ENCODE measurements at places on chromosomes 1 and 21. TPM values are rescaled to one million over a fixed set of nuclear protein-coding genes. Genes with fewer than 3 reads are reported as not detected.

GRCh38 chr1:10599194-10599861 lies 124.6 kb downstream of the PEX14 start:
- no peak for DNase-seq

GRCh38 chr1:114982251-114982650 lies 47.4 kb upstream of the TSHB start:
- no peak for DNase-seq

- DNase-seq = no peak
Observed at GRCh38 chr1:157574836-157575235, 22.5 kb upstream of the FCRL5 start.

DNA sequence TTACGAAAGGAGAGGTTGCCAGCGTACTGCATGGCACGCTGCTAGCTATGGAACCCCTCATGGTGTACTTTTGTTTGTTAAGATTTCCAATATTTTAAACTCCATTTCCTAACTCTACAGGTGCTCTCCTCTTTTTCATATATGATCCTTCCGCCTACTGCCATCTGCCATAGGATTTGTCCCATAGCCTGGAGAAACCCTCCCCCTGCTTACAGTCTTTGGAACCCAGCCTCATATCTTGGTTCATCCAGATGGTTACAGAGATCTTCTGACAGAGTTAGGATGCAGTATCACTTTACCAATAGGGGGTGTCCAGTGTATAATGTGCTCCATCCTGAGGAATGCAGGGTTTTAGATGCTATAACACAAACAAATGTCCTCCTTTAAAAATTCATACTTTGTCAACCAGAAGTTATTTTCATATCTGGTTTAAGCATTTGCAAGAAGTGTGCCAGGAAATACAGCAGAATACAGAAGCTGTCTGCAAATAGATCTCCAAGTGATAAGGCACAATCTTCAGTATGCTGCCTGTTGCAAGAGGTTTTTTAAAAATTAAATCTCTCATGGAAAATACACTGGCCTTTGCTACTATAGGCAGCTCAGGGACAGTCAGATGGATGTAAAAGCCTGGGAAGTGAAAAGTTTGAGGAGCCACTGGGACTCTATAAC lies 377.8 kb downstream of the KCNH1 start:
- DNase-seq = no peak

Gene CNR2
- total RNA-seq = not detected

Gene NBPF4
- total RNA-seq = not detected

GRCh38 chr1:85575363-85575995 lies 5.1 kb upstream of the CCN1 start:
- DNase-seq = no peak

Gene BTBD8
- total RNA-seq = 4.3 TPM

Gene ASPM
- 0.35 TPM for total RNA-seq

Gene AK5
- 0.51 TPM for total RNA-seq

DNA sequence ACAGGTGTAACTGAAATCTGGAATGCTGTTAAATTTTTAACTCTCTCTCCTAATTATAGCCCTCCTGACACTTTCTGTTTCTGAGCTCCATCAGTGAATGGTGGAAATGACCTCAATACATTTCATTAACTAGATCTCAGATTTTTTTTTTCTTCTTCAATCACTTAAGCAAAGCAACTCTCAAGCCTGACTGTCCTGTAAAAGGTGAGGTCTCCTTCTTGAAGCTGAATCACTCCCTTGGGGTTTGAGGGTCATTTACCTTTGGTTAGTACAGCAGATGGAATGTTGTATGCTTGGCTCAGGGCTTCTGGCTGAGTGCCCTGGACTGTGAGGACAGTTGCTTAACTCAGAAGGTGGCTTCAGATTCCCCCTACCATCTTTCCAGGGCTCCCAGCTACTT lies 518.7 kb downstream of the PTPRC start:
- no peak for DNase-seq

GRCh38 chr21:31888936-31889371 lies 16.1 kb downstream of the HUNK start:
- DNase-seq = no peak

GRCh38 chr1:220817907-220818306 lies 31.2 kb downstream of the MTARC1 start:
- DNase-seq = no peak

DNA sequence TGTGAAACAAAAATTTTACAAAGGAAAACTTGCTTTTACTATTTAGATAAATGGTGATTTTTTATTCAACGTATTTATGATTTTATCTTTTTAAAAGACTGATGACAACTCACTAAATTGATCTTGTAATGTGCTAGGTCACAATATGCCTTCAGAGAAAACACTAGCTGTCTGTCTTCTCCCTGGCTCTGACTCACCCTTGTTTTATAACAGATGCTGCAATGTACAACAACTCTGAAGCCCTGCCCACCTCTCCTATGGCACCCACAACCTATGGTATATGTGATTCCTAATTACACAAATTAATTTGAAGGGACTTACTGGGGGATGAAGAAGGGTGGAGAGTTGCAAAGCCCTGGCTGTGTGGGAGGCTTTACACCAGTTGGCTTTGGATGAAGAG lies 24.7 kb upstream of the HSD17B7 start:
- no peak for DNase-seq

Gene CELA2A
- not detected for total RNA-seq

- no peak for DNase-seq
Observed at GRCh38 chr1:91397605-91398004, 7.0 kb downstream of the HFM1 start.

DNA sequence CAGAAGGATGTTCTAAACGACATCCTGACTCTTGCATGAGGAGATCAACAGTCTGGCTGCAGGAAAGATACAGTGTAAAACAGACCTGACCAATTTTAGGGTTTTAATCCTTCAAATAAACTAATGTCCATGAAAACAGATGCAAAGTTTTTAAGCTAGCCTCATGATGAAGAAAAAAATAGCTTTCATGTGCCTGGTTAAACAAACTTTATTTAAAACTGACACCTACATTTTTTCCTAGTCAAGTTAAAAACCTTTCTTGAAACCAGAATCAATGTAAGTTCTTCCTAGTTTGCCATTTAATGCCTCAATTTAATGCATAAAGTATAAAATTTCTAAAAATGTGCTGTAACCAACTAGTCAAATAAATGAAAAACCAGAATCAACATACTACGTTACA lies 2.9 kb downstream of the WDR26 start:
- no peak for DNase-seq

Gene KLHL20
- 16.5 TPM for total RNA-seq

- no peak for DNase-seq
Observed at GRCh38 chr1:204931768-204932572, 61.3 kb downstream of the NFASC start.

- DNase-seq = no peak
Observed at GRCh38 chr1:233629305-233629935, 15.5 kb downstream of the KCNK1 start.

GRCh38 chr1:230330157-230330556 lies 96.0 kb downstream of the PGBD5 start:
- DNase-seq = no peak

DNA sequence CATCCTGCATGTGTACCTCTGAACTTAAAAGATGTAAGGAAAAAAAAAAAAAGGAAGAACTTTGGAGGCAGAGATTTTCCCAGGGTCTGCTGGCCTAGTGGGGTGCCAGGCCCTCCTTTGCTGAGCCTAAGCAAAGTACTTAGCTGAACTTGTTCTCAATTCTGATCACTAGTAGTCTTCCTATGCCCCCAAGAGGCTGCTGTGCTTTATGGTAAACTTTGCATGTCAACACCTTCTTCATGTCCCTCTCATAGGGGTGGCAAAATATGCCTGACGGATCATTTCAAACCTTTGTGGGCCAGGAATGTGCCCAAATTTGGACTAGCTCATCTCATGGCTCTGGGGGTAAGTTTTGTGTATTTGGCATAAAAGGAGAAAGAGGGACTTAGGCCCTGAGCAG lies 1.4 kb upstream of the USP21 start:
- no peak for DNase-seq

GRCh38 chr1:202171292-202172014 lies 11.1 kb upstream of the PTPN7 start:
- DNase-seq = no peak

GRCh38 chr1:215529571-215529970 lies 37.5 kb upstream of the KCTD3 start:
- no peak for DNase-seq

- DNase-seq = no peak
Observed at GRCh38 chr1:25103164-25103795, 129.0 kb downstream of the SYF2 start.

DNA sequence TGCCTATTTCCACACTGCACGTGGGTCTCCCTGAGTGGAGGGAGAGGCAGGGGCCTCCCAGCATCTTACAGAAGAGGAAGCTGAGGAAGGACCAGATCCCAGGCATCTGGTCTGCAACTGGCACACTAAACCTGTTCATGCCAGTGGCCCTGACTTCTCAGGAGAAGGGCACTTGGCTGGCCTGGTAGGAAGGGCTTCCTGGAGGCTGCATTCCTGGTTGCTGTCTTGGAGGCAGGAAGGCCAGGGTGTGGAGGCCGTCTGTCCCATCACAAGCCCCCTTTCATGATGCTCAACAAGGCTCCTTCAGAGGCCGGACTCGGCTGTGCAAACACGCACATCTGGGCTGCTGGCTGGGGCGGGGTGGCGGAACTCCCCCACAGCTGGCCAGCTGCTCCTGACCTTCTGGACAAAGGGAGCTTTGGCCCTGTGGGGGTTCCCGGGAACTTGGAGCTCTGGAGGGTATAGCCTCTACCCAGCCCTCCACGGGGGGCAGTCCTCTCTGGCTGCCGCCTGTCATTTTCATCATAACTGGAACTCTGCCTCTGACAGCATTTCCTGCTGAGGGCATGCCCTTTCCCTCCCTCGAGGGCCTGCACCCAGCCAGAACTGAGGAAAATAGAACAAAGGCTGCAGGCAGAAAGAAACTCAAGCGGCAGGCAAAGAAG lies 39.2 kb upstream of the POU3F1 start:
- no peak for DNase-seq

GRCh38 chr1:216916890-216917438 lies 193.7 kb upstream of the ESRRG start:
- no peak for DNase-seq

Gene MR1
- total RNA-seq = 5.3 TPM

Gene PFKFB2
- total RNA-seq = 68.2 TPM

DNA sequence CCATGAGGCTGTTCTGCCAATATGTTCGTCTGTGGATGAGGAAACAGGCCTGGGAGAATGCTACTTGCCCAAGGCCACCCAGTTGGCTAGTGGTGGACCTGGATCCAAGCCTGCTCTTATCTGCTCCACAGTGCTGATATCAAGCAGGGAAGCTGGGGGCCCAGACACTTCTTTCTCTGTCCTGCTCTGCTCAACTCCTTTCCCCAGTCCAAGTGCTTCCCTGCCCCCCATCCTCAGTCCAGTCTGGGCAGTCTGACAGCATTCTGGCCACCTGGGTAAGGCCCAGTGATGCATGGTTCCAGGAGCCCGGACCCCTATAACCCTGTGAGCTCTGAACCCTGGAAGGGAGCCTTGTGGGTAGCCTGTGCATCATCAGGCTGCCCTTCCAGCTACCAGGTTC lies 4.2 kb upstream of the PAQR7 start:
- no peak for DNase-seq

Gene BMP8A
- total RNA-seq = 0.22 TPM

Gene FAM72B
- 0.43 TPM for total RNA-seq

Gene LRRC41
- total RNA-seq = 35.8 TPM

DNA sequence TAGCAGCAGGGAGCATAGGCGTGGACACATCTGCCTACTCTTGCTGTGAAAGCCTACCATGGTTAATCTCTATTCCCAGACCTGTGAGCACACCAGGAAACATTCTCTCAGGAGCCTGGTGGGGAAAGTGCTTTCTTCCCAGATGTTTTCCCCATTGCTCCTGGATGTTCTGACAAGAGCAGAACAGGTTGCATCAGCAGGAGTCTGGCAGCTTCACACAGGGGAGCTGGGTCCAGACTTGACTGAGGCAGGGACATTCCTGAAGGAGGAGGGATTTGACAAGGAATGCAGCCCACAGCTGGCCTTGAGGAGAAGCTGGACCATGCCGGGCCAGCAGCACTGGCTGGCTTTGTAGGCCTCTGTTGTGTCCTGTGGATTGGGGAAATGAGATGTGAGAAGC lies 21.0 kb upstream of the ARTN start:
- DNase-seq = no peak

Gene S100A2
- total RNA-seq = 2.3 TPM

- DNase-seq = no peak
Observed at GRCh38 chr21:39499156-39499555, 47.4 kb downstream of the SH3BGR start.

GRCh38 chr21:38683222-38683621 lies 122.5 kb upstream of the ETS2 start:
- DNase-seq = no peak

DNA sequence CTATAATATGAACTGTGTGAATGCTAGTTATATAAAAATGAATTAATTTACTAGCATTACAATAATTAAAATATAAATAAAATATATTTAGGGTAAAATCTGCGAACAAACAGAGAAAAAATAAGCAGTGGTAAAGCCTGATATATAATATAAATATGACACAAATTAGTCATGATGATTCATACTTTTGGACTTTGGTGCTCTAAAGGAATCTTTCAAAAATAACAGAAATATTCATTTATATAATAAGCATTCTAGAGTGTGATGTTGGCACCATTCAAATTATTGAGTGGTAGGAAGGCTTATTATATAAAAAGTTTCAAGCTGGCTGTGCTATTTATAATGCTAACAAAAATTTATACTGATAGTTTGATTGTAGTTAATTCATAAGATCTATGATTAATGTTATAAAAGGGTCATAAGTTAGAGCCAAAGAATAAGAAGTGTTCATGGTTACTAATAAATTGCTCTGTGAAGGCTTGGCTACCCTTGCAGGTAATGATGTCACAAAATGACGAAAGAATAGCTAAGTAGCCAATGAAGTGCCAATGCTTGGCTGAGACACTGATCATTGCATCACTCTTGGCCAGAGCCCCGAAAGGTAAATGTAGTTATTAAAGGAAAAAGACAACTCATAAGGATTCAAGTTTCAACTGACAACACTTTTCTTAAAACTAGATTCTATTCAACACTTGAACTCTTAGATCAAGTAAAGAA lies 108.7 kb downstream of the USH2A start:
- DNase-seq = no peak

- DNase-seq = no peak
Observed at GRCh38 chr21:29730281-29730680, 209.5 kb downstream of the GRIK1 start.

DNA sequence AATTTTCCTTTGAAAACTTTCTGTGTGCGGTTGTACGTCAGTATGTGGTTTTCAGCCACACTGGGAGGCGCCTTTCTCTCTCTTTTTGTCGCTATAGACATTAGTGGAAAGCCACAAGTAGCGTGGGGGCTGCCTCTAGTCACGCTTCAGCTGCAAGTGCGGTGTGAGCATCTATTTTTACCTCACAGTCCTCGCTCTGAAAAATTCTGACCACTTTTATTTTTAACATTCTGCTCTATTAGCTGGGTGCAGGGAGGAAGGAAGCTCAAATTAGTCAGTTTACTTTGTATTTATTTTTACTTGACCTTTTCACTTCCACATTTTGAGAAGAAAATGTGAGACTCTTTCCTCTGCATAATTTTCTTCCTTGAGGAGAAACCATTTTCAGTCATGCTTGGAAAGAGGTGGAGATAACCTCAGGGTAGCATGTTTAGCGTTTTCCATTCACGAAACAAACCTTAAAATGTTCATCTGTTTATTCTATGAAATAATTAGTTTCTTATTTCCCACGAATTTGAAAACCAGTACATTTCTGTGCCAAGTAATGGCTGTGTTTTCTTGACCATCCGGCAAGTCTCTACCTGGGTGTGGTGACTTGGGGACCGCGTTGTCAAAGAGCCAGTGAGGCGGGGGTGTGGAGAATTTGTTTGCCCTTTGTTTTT lies 35.6 kb downstream of the ADARB1 start:
- no peak for DNase-seq

Data from Right ventricle myocardium inferior (tissue), 1 donor.